ENCODE measurements at places on chromosomes 3 and 15.

GRCh38 chr3:141093971-141094684 is 43.0 kb downstream of the SPSB4 start:
- no peak for DNase-seq

- peak; percentile 32 for DNase-seq
These were observed 928 bp downstream of the ANKRD34C start for GRCh38 chr15:79283252-79284048.

DNA sequence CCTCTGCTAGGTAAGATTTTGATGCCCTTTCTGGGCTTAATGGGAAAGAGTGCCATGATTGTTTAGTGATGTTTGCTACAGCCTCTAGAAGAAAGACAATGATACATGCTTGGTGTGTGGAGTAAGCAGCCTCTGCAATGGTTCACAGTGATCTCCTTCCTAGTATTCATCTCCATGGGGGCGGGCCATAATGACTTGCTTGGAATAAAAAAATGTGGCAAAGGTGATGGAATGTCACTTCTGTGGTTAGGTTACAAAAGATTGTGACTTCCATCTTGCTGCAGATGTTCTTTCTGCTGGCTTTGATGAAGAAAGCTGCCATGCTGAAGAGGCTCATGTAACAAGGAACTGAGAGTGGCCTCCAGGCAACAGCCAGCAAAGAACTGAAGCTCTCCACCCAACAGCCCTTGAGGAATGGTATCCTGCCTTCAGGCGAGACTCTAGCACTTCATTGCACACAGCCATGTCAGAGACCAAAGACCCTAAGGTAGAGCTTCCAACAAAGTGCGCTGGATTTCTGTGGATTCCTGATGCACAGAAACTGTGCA is 139.1 kb upstream of the LRIG1 start:
- DNase-seq: no peak

GRCh38 chr15:64344651-64345294 is 11.2 kb downstream of the CSNK1G1 start:
- no peak for DNase-seq

- no peak for DNase-seq
These were observed 98.3 kb downstream of the TOP2B start for GRCh38 chr3:25566358-25566920.

DNA sequence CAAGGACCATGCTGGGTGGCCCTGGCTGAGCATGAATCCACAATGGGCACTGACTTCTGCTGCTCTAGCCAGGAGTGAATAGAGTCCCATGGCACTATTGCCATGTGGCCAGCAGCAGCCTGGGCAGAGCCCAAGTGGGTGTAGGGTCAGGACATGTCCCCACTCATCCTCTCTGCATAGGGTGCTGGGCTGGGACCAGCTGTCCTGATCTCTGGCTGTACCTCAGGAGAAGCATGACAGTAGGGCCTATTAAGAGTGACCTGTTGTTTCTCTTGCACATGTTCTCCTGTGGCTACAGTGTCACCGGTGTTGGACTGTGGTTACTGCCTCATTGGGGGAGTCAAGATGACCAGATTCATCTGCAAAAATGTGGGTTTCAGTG is 46.9 kb downstream of the DLEC1 start:
- DNase-seq: no peak

- no peak for DNase-seq
These were observed 14.2 kb downstream of the PDIA5 start for GRCh38 chr3:123080864-123081562.

GRCh38 chr3:121736112-121736511 is 13.4 kb downstream of the GOLGB1 start:
- no peak for DNase-seq

DNA sequence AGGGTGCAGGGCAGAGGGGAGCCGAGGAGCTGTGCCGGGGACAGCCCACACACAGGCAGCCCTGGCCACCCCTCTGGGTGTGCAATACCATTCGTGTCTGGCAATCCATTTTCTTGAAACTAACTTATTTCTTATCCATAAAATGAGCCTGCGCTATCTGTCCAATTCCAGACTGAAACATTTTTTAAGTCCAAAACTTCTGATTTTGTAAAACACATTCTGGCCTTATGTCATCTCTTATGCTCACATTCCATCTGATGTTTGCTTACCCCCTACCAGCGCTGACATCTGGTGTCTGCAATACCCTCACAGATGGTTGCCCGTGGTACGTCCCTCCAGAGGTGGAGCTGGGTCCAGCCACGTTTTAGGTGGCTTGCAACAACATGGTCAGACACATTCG is 31.8 kb downstream of the PCSK6 start:
- DNase-seq: no peak

DNA sequence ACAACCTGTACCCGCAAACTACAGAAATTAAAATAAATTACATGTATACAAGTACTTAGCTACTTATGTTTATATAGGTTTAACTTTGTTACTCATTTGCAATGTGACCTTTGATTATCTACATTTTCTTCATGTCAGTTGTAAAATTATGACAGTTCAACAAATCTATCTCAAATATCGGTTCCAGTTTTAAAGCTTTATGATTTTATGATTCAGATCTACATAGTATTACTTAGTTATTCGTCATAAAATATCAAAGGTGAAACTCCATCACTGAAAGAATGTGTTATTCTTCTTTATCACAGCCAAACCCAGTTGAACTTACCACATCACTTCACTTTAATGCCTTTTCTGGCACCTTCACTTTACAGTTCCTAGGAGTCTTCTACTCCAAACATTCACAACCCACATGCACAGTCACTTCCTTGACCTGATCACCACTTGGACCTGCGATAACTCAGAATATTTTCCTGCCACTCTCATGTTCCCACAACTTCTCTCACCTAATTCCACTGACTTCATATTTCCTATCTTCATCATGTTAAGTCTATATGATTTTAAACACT is 47.2 kb downstream of the SLITRK3 start:
- no peak for DNase-seq

DNA sequence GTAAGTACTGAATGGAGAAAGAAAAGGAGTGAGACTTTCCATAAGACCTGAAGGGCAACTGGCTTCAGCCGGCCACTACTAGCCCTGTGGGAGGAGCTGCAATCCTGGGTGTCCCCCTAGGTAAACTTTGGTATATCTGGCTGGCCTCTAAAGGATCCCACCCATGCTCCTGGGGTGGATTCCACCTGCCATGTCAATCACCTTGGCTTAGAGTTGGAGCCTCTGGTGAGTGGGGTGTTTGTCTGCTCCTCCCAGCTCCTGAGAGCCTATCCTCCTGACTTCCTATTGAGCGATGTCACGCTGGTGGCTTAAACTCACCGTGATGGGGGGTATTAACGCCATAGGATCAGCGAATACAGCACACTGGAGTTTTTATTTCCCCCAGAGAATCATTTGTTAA is 2.6 kb downstream of the SPTBN5 start:
- peak; percentile 40 for DNase-seq

DNA sequence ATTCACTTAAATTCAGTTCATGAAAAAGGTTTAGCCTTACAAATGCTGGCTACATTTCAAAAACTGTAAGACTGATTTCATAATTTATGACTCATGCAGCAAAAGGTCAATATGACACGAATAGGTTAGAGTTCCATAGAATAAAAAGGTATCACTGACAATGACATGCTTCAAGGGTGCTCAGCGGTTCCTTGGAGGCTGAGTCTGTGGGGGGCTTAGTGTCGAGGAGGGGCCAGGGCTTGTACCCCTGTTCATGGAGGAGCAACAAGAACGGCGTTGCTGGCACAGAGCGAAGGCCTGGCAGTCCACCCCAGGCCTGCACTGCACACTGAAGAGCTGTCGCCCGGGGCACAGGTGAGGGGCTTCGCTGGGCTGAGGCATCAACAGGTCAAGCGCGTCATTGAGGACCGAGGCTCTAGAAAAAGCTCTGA is 174.2 kb downstream of the NR1D2 start:
- no peak for DNase-seq

GRCh38 chr3:13282986-13283876 is 136.9 kb downstream of the NUP210 start:
- DNase-seq: no peak

DNA sequence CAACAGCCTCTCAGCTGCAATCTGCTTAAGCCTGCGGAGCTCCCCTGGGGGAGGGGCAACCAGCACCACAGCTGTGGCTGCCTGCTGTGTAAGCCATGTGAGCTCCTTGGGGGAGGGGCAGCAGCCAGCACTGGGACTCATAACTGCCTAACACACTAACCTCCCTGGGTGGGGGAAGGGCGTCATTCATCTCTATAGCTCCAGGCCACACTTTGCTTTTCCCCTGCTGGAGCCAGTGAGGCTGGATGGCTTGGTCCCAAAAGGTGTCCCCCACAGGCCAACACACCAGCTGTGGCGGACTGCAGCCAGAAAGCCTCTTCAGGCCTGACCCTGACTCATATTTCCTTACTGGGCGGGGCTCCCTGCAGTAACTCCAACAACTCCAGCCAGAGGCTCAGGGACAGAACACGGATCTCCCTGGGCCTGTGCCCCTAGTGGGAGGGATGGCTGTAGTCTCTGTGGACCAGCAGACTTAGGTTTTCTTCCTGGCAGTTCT is 129.8 kb downstream of the PPM1L start:
- DNase-seq: peak; percentile 55

All from mucosa of gallbladder (tissue), 1 donor.